Hepatocyte (in vitro differentiated cells): ENCODE measurements at places on chromosomes 3 and 15. TPM values are rescaled to one million over a fixed set of nuclear protein-coding genes. Genes with fewer than 3 reads are reported as not detected.

Gene TRNT1
- total RNA-seq = 25.3 and 26.0 TPM in 2 replicates

- no peaks in the 10 kb centered on the region for H3K27me3 ChIP-seq
- no peak overlapping the region for H3K4me3 ChIP-seq
- H3K4me1 ChIP-seq = no peaks in the 10 kb centered on the region
- H3K36me3 ChIP-seq = no peaks in the 10 kb centered on the region
- peak; percentile 56 for DNase-seq
Measured at GRCh38 chr15:100241572-100242482, 99.9 kb downstream of the ADAMTS17 start.

GRCh38 chr3:58072763-58073130 is 64.5 kb downstream of the FLNB start:
- peaks cover 34% of the 10 kb centered on the region for H3K4me1 ChIP-seq
- H3K27ac ChIP-seq = peak overlapping the region; percentile 77
- no peaks in the 10 kb centered on the region for H3K27me3 ChIP-seq
- no peaks in the 10 kb centered on the region for H3K36me3 ChIP-seq

- no peaks in the 10 kb centered on the region for H3K27me3 ChIP-seq
- no peak for DNase-seq
- H3K36me3 ChIP-seq = no peaks in the 10 kb centered on the region
- H3K4me3 ChIP-seq = no peak overlapping the region
- peaks cover 8% of the 10 kb centered on the region for H3K4me1 ChIP-seq
Measured at GRCh38 chr3:157067114-157067513, 92.8 kb downstream of the CCNL1 start.

- no peaks in the 10 kb centered on the region for H3K27me3 ChIP-seq
- H3K4me3 ChIP-seq = no peak overlapping the region
- H3K4me1 ChIP-seq = no peaks in the 10 kb centered on the region
- DNase-seq = no peak
- no peak overlapping the region for H3K27ac ChIP-seq
Measured at GRCh38 chr3:127197300-127198189, 4.6 kb downstream of the PRR23E start.

- no peaks in the 10 kb centered on the region for H3K36me3 ChIP-seq
- H3K27ac ChIP-seq = no peak overlapping the region
- no peak overlapping the region for H3K4me3 ChIP-seq
- no peaks in the 10 kb centered on the region for H3K4me1 ChIP-seq
- H3K27me3 ChIP-seq = no peaks in the 10 kb centered on the region
Measured at GRCh38 chr15:50241684-50242450, 23.7 kb downstream of the HDC start.

- H3K36me3 ChIP-seq = no peaks in the 10 kb centered on the region
- H3K4me1 ChIP-seq = no peaks in the 10 kb centered on the region
- no peak overlapping the region for H3K4me3 ChIP-seq
- no peaks in the 10 kb centered on the region for H3K27me3 ChIP-seq
Measured at GRCh38 chr3:37189109-37189508, 14.7 kb upstream of the LRRFIP2 start.

DNA sequence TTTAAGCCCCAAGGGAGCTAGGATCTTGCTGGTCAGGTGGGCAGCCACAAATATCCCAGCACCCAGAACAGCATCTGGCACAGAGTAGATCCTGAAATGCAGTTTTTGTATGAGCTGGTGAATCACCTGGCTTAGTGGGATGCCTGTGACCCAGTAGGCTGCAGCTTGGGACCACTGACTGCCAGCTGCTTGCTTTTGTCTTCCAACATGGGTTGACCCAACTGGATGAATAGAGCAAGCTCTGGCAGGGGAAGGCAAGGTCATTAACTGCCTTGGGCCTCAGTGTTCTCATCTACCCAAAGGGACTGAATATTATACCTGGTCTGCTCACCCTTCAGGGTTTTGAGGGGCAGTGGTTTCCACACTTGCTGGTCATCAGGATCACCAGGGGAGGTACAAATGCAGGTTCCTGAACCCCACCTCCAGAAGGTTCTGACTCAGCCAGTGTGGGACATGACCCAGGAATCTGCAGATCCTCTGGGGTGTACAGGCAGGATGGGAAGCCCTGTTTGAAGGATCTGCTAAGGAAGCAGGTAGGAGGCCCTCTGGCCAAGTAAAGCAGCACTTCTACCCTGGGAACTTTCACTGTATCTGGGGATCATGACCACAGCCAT is 55.4 kb downstream of the ITGA11 start:
- H3K4me1 ChIP-seq = no peaks in the 10 kb centered on the region
- no peak for DNase-seq
- H3K36me3 ChIP-seq = no peaks in the 10 kb centered on the region
- no peaks in the 10 kb centered on the region for H3K27me3 ChIP-seq

- DNase-seq = no peak
- H3K27ac ChIP-seq = no peak overlapping the region
- H3K36me3 ChIP-seq = no peaks in the 10 kb centered on the region
- no peaks in the 10 kb centered on the region for H3K4me1 ChIP-seq
- H3K4me3 ChIP-seq = no peak overlapping the region
Measured at GRCh38 chr15:80906159-80906766, 83.4 kb downstream of the MESD start.

Gene ANKRD63
- total RNA-seq = 0.30 TPM in 1 of 2 replicates, not detected in the other

Gene ST8SIA2
- 0.48 and 0.87 TPM in 2 replicates for total RNA-seq

GRCh38 chr3:123299581-123299980 is 97.8 kb downstream of the SEC22A start:
- no peaks in the 10 kb centered on the region for H3K36me3 ChIP-seq
- no peak overlapping the region for H3K4me3 ChIP-seq
- no peak for DNase-seq
- H3K4me1 ChIP-seq = no peaks in the 10 kb centered on the region

DNA sequence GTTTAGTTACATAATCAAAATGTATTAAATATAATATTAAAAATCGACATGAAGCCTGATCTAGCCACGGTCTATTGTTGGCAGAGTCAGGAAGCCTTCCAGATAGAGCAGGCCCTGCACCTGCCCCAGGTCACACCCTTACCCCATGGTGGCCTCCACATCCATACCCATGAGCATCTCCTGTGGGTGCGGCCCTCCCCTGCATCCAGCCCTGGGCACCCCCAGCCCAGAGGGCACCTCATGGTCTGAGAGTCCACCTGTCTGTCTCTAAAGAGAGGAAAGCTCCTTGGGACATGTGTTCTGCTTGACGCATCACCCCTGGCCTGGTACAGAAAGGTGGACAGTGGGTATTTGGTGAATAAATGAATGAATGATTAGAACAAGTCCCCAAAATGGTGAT is 37.2 kb upstream of the CSPG4 start:
- no peak overlapping the region for H3K4me3 ChIP-seq
- no peaks in the 10 kb centered on the region for H3K36me3 ChIP-seq
- H3K27ac ChIP-seq = no peak overlapping the region
- no peaks in the 10 kb centered on the region for H3K27me3 ChIP-seq

Gene GABRR3
- total RNA-seq = not detected in 2 replicates

DNA sequence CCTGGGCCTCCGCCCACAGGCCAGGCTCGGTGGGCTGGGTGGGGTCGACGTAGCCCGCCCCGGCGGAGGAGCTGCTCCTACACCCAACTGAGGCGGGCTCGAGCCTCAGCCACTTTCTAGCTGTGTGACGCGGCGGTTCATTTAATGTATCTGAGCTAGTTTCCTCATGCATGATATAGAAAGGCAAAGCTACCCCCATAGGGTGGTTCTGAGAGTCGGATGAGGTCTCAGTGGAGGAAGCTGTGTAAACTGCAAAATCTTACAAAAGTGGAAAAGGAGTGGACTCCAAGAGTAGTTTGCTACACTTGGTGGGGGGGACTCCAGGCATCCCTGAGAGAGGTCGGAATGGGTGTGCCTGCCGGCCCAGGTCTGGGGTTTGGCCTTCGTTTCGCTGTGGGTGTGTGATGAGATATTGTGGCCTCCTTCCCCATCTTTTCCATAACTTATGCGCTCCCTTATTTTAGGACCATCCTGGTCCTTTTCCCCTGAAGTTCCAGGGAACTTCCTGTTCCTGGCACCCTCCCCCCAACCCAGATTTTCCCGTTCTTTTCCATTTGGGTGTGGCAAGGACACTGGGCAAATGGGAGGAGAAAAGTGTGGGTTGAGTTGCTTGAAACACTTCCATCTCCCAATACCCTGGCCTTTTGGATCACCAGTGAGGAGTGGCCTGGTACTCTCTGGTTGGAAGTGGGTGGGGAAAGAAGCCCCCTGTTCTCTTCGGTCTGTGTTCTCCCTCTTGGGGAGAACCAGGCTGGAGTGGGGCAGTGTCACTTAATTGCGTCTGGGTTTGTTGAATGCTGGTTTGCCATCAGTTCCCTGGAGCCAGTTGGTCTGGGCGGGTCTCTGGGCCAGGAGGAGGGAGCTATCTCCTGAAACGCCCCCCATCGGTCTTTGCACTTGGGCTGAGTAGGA is 1.1 kb downstream of the PDIA5 start:
- H3K4me1 ChIP-seq = peaks cover 37% of the 10 kb centered on the region
- H3K27ac ChIP-seq = peak overlapping the region; percentile 72
- DNase-seq = peak; percentile 48
- H3K36me3 ChIP-seq = no peaks in the 10 kb centered on the region
- H3K4me3 ChIP-seq = peak overlapping the region; percentile 89

DNA sequence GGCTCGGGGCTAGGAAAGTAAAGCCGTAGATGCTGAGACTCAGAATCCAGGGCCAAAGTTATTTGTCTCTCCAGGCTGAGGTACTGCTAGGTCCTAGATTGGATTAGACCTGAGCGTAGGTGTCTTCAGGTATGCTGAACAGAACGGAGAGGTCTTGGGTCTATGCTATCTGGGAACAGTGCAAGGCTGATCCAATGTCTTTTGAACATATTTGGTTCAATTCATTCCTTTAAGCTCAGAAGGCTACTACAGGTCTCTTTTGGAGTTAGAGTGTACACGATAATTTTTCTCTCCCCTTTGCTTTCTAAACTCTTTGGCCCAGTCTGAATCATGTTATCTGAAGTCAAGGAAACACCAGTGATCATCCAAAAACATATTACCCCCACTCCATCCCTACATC is 137.5 kb upstream of the TBL1XR1 start:
- no peaks in the 10 kb centered on the region for H3K36me3 ChIP-seq
- no peak overlapping the region for H3K4me3 ChIP-seq
- no peak for DNase-seq
- H3K4me1 ChIP-seq = peaks cover 27% of the 10 kb centered on the region
- H3K27me3 ChIP-seq = no peaks in the 10 kb centered on the region
- H3K27ac ChIP-seq = no peak overlapping the region

GRCh38 chr3:128784232-128784631 is 58.2 kb downstream of the RAB7A start:
- H3K27me3 ChIP-seq = no peaks in the 10 kb centered on the region
- no peaks in the 10 kb centered on the region for H3K36me3 ChIP-seq
- H3K4me1 ChIP-seq = peaks cover 34% of the 10 kb centered on the region
- DNase-seq = peak; percentile 39
- H3K4me3 ChIP-seq = no peak overlapping the region
- H3K27ac ChIP-seq = no peak overlapping the region

GRCh38 chr3:98691897-98692296 is 71.2 kb upstream of the ST3GAL6 start:
- no peak overlapping the region for H3K27ac ChIP-seq
- no peaks in the 10 kb centered on the region for H3K27me3 ChIP-seq
- H3K36me3 ChIP-seq = no peaks in the 10 kb centered on the region
- no peaks in the 10 kb centered on the region for H3K4me1 ChIP-seq

Gene ROBO2
- 13.0 and 14.3 TPM in 2 replicates for total RNA-seq
